ENCODE measurements at places on chromosomes 5 and 9.

DNA sequence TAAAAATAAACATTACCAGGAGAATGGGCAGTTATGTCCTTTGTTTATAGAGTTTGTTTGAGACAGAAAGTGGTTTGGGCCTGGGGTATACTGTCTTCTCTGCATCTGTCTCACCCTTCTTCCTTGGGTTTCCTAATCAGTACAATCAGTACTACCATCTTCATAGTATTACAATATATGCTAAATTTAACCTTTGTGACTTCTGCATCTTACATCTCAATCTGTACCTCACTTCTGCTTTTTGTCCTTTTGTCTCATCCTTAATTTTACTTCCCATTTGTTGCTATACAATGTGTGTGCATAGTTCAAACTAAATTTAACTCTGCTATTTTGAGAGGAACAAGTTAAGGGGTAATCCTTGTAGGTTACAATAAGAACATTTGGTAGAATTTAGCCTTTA is 19.6 kb downstream of the FBXO38 start:
- no peak for DNase-seq

DNA sequence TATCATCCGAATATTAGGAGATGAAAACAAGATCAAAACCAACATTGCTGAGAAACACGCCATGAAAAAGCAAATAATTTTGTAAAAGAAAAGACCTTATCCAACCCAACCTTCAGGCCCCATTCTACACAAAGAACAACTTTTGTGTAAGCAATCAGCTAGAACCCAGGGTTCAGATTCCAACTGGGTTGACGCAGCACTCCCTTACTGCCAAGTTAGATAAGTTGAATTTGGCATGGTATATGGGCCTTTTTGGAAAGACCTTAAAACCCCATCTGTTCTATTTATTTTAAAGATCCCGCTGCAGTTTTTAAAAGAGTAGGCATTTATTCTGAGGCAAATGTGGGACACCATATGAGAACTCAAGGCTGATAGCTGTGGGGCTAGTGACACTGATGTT is 2033.8 kb upstream of the WWC1 start:
- DNase-seq: no peak

- no peak for DNase-seq
Observed at GRCh38 chr5:115772731-115773475, 43.6 kb downstream of the CDO1 start.

- no peak for DNase-seq
Observed at GRCh38 chr5:90347462-90347861, 62.1 kb downstream of the CETN3 start.

GRCh38 chr9:14369011-14369410 is 55.1 kb upstream of the NFIB start:
- no peak for DNase-seq

GRCh38 chr5:80408484-80409366 is 861 bp downstream of the ZFYVE16 start:
- peak; percentile 60 for DNase-seq

GRCh38 chr9:137564134-137564533 is 12.5 kb downstream of the MRPL41 start:
- DNase-seq: no peak

DNA sequence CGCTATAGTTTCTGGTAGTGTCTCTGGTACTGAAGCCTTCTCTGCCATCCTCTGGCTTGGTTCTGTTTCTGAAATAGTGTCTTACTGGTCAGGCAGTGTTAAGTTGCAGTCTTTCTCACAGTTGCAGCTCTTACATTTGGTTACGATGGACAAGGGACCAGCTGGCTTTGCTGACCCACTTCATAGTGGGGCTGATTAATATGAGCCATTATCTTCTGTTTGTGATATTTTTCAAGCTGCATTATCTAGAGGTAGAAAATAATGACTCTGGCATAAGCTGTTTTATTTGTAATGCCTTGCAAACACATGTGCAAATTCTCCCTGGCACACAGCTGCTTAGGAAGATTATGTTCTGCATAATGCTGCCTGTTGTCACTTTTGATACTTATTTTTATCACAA is 199.1 kb downstream of the KDM4C start:
- DNase-seq: no peak

DNA sequence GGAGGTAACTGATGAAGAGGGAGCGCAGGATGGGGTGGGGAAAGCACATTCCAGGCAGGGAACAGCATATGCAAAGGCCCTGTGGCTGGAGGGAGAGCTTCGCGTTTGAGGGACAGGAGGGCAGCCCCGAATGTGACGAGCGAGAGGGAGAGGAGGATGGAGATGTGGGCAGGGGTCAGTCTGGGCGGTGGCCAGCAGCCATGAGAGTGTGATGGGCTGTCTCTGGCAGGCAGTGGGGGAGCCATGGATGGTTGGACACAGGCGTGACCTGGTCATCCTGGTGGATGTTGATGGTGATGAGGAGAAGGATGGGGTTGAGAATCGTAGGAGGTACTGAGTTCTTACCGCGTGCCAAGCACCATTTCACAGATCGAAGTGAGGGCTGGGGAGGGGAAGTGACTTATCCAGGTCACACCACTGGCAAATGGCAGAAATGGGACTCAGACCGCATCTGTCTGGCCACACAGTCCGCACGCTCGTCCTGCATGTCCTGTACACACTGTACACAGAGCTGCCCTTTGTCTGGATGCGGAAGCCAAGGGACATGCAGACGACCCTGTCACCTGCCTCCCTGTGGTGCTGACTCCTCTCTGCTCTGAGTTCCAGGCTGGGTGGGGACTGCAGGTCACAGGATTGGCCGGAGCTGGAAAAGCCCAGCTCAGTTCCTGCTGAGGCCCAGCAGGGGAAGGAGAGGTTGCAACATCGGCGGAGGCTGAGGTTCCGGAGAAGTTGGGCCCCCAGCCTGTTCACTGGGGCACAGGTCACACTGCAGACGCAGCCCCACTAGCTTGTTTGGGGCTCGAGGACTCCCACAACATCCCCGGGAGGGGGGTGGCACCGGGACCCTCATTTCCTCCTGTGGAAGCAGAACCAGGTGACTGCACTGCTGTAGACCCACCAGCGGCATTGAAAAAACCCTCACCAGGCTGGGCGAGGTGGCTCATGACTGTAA is 165.6 kb upstream of the IER5L start:
- DNase-seq: peak; percentile 97

DNA sequence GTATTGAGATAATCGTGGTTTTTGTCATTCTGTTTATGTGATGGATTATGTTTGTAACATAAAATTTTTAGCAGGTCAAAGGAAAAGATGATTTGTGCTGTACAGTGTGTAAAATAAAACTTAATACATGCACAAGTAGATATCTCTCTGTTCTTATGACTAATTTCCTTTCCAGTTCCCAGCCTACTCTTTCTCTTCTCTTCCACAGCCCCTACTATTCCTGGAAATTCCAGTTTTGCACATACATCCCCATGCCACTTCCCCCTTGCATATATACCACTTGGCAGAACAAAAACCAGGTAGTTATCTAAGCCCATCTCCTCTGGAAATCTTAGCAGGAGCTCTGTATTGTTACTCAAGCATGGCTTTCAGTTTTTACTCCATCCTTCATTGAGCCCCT is 20.2 kb downstream of the TEK start:
- DNase-seq: no peak

GRCh38 chr9:131264231-131264630 is 12.1 kb downstream of the FAM78A start:
- DNase-seq: no peak

DNA sequence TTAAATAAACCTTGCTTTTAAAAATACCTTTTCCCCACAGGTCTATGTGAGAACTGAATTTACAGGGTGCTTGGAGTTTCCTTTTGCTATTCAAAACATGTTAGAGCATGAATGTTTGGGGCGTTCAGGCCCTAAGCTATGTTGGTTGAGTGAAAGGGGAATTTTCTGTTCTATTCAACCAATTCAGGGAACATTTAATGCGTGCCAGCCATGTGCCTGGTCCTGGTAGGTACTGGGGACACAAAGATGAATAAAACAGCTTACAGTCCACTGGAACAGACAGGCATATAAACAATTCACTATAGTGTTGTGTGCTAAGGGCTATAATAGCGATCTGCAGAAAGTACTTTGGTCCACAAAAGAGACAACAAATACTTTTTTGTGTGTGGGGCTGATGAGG is 108.5 kb downstream of the ZSWIM6 start:
- no peak for DNase-seq

DNA sequence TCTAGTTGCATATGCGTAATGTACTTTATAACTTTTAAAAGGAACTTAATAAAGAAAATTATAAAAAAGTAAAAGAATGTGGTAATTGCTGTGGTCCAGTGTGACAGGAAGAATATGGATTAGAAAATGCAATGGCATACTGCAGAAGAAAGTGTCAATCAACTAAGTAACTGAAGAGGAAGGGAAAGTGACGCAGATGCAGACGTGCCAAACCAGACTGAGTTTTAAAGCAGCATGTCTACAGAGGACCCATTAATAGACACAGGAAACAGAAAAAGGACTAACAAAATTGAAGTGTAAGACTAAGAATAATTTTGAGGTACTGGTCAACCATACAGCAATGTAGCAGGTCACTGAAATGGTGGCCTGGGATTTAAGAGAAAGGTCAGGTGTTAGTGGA is 73.3 kb downstream of the DPYSL3 start:
- DNase-seq: no peak

- no peak for DNase-seq
Observed at GRCh38 chr5:14411216-14411615, 170.4 kb upstream of the OTULINL start.

- DNase-seq: peak; percentile 47
Observed at GRCh38 chr5:134007581-134008265, 2.9 kb upstream of the VDAC1 start.

GRCh38 chr9:95053611-95054570 is 263.6 kb downstream of the FANCC start:
- DNase-seq: no peak

- DNase-seq: no peak
Observed at GRCh38 chr9:37036776-37037502, 2.9 kb upstream of the PAX5 start.

- DNase-seq: no peak
Observed at GRCh38 chr9:35193762-35194161, 32.0 kb downstream of the UNC13B start.

DNA sequence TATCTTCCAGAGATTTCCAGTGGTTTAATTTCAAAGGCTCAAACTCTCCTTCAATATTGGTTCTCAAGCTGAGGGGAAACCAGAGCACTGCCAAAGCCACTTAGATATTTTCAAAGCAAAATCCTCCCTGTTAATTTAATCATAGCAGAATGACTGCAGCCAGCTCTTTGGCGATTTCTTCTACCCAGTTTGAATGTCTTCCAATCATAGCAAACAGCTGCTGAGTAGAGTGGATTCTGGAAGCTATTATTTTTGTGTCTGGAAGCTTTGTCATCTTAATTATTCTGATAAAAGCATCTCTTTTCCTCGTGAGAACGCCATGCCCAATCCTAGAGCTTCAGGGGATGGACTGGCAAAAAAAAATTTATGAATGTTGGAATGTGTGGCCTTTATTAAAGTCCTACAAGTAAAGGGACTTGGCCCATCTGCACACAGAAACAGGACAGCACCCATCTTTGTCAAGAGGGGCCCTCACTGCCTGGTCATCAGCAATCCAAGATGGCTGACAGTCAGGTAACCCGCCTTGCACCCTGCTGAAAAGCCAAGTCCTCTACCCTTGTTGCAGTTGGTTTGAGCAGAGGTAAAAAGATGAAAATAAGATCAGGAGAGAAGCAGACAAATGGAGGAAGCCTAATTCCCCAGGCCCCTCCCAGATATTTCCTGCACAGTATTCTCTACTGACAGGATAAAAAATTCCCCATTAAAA is 125.1 kb downstream of the SUSD1 start:
- DNase-seq: no peak

DNA sequence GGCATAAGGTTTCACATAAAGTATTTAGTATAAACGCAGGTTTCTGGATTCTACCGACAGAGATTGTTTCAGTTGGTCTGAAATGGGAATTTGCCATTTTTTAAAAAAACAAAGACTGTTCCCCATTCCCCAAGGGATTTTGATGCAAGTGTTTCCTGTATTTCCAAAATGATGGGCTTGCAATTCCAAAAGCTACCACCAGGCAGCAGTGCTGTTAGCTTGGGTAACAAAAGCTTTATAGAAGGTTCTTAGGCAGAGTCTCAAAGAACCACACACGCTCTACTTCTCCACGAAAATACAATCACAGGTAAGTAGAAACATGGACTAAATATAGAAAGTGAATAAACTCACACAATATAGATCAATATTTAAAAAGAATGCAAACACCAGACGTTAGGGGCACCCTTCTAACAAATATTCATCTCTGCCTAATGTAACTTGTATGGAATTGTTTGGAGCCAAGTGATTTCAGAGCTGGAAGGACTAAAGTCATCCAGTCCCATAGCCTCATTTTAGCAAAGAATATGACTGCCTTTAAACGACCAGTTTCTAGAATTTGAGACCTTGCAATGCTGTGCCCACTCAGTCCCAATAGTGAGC is 154.3 kb downstream of the SPOCK1 start:
- DNase-seq: peak; percentile 10

DNA sequence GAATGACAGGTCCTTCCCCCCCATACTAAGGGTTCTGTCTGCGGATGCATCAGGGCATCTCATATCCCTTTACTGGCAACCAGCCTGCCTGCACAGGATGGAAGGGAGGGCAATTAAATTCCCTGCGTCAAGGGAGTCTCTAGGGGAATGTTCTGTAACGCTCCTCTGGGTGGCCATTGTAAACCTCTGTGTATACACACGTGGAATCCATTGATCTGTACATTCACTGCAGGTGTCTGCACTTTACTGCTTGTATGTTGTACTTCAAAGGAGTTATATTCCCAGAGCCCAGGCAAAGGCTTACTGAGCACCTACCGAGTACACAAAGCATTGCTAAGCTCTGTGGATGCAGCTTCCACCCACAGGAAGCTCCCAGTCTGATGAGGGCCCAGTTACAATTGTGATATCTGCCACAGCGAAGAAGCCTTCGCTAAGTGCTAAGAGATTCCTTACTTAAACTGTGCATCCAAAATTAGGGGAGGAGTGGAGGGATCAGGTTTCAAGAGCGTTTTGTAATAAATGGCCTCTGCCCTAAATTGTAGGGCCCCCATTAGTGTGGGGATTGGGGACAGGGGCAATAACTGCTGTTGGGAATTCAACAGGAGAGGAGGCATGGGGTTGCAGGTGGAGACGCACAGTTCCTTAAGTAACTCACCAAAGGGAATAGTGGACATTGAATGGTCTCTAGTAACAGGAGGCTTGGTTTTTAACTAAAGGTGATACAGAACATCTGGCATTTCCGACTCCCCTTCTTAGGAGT is 1.5 kb upstream of the RETREG1 start:
- DNase-seq: no peak

- no peak for DNase-seq
Observed at GRCh38 chr5:173246511-173246910, 11.5 kb upstream of the NKX2-5 start.

DNA sequence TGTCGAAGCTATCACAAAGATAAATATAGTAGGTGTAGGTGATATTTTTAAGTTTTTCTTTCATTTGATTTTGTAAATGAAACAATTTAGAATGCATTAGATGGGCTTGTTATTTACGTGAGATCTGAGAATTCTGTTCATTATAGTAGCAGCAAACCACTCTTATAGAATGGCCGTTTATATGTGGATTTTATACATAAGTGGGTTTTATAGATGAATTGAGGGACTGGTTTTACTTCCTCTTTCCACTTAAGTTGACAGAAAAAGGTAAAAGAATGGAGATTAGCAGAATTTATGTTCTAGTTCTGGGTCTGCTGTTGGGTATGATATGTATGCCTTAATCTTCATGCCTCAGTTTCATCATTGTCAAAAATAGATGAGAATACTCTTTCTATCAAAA is 5.6 kb downstream of the RMI1 start:
- DNase-seq: no peak

GRCh38 chr9:93120846-93121315 is 13.2 kb downstream of the NINJ1 start:
- no peak for DNase-seq

GRCh38 chr5:139796061-139796806 is 626 bp downstream of the PSD2 start:
- DNase-seq: no peak

GRCh38 chr9:124512806-124513204 is 5.6 kb upstream of the NR5A1 start:
- no peak for DNase-seq
